ENCODE measurements at places on chromosomes 6 and 20.
A peak's percentile ranks its signal among the peaks of the same experiment; 100 is the strongest.

DNA sequence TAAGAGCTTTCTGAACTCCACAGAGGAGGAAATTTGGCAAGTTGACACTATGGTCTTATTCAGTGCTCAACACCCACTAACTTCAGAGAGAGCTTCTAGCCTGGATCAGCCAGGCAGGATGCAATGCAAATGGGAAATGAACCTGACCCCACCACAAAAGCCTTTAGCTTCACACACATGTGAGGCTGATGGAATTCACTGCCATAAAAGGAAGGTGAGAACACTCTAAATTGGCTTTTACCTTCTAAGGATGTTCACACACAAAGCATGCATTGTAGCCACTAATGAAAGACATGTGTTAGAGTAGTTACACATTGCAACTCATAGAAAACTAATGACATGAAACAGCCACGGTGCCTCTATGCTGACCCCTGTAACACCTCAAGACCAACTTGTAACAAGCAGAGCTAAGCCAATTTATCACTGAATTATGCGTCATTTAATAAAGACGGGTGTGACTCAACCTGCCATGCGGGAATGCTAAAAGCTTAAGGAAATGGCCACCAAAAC is 262.1 kb downstream of the HACE1 start:
- H3K4me3 ChIP-seq, result no peak overlapping the region
- no peak for DNase-seq
- no peak overlapping the region for H3K27ac ChIP-seq
- peaks cover 3% of the 10 kb centered on the region for H3K27me3 ChIP-seq
- no peaks in the 10 kb centered on the region for H3K4me1 ChIP-seq

DNA sequence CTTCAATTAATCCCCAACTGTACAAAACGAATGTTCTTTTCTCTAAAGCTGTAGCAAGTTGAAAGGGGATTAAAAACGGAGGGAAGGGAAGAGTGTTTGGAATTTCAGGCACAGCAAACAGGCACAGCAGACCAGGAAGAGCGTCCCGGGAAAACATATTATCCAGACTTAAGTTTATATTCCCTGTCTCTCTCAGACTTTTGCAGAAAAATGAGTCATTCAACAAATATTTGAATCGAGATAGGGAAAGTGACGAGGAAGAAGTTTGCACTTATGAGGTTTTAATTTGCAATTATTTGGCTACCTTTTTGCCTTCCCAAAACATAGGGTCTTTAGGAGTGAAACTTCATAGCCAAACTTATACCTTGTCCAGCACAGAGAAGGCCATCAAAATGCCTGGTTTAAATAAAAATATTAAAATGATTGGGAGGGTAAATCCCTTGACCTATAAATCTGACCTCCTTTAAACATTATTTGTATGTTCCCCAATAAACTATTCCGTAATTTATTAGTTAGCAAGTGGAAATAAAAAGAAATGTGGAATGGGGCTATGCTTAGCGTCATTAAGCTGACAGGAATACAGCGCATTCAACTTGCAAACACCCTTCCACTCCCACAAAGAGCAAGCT is 16.0 kb downstream of the HFE start:
- no peak for DNase-seq
- H3K36me3 ChIP-seq, result no peaks in the 10 kb centered on the region
- H3K4me3 ChIP-seq, result peak overlapping the region; percentile 39
- peaks cover 8% of the 10 kb centered on the region for H3K4me1 ChIP-seq
- no peaks in the 10 kb centered on the region for H3K27me3 ChIP-seq
- peak overlapping the region; percentile 94 for H3K27ac ChIP-seq

DNA sequence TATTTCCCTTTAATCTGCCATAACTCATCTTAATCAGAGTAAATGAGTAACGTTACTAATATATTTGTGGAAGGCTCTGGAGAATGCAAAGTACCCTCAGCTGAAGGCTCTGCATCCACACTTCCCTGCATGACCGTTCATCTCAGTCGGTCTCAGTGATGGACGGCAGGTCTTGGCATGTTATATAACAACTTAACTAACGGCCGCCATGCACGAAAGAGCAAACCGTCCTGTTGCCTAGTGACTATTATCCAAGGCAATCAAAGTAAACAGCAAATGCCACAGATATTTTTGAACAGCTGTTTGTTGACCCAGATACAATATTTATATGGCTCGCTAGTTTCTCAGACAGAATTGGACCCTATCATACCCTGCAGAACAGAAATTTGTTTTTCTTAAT is 194.9 kb upstream of the SMLR1 start:
- no peak overlapping the region for H3K27ac ChIP-seq
- no peaks in the 10 kb centered on the region for H3K27me3 ChIP-seq
- no peak for DNase-seq
- no peaks in the 10 kb centered on the region for H3K4me1 ChIP-seq
- H3K36me3 ChIP-seq, result no peaks in the 10 kb centered on the region
- no peak overlapping the region for H3K4me3 ChIP-seq

DNA sequence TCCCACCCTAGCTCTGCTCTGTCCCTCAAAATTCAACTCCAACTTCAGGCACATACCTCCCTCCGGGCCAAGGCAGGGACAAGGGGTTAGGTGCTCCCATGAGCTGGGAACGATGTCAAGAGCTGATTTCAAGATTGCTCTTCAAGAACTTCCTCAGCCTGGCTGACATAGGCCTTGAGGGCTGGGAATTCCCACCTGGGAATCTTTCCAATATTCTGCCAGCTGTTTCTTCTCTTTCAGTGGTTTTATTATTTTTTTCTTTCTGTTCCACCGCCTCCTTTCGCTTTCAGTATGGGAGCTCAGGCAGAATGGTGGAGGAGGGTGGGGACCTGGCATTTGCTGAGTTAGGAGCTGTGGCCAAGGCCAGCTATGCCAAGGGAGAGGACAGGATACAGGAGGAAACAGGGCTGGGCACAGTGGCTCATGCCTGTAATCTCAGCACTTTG is 33.7 kb downstream of the SRSF3 start:
- no peak overlapping the region for H3K4me3 ChIP-seq
- DNase-seq, result no peak
- H3K27ac ChIP-seq, result no peak overlapping the region
- no peaks in the 10 kb centered on the region for H3K36me3 ChIP-seq
- no peaks in the 10 kb centered on the region for H3K27me3 ChIP-seq

DNA sequence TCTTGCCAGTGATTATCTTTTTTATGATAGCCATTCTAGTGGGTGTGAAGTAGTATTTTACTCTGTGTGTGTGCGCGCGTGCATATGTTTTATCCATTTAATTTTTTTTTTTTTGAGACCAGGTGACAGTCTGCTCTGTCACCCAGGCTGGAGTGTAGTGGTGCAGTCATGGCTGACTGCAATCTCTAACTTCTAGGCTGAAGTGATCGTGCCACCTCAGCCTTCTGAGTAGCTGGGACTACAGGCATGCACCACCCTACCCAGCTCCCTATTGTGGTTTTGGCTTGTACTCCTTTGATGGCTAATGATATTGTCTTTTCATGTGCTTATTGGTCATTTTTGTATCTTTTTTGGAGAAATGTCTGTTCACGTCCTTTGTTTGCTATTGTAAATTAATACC is 33.3 kb downstream of the ITCH start:
- no peaks in the 10 kb centered on the region for H3K27me3 ChIP-seq
- H3K27ac ChIP-seq, result no peak overlapping the region
- H3K4me1 ChIP-seq, result peaks cover 36% of the 10 kb centered on the region

GRCh38 chr6:76885861-76886301 is 577.4 kb downstream of the HTR1B start:
- H3K36me3 ChIP-seq, result no peaks in the 10 kb centered on the region
- H3K27ac ChIP-seq, result no peak overlapping the region
- H3K27me3 ChIP-seq, result no peaks in the 10 kb centered on the region

- H3K4me3 ChIP-seq, result no peak overlapping the region
- no peak overlapping the region for H3K27ac ChIP-seq
- no peak for DNase-seq
- no peaks in the 10 kb centered on the region for H3K4me1 ChIP-seq
Measured at GRCh38 chr6:160767647-160768019, 65.6 kb downstream of the PLG start.

DNA sequence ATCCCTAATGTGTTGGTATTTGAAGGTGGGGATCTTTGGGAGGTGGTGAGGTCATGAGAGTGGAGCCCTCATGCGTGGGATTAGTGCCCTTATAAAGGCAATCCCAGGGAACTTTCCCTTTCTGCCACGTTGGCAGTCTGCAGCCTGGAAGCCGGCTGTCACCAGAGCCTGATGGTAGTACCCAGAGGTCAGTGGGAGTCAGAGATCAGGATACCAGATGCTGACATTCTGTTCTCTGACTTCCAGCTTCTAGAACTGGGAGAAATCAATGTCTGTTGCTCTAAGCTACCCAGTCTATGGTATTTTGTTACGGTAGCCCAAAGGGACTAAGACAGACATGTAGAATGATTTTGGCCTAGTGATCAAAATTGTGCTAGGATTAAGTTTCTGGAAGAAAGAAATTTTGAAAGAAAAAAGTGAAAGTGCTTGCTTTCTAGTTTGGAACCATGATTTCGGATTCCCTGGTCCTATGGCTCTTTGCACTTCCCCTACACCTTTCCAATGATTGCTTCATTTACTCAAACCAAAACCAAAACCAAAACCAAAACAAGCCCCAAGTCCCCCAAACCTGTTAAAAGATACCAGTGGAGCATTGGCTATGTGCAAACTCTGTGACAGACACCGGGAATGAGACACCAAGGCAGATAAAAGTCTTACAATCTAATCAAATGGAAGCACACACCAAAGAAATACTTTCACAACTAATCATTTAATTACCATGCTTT is 173.7 kb upstream of the ZNF217 start:
- no peak for DNase-seq
- H3K4me3 ChIP-seq, result no peak overlapping the region
- peaks cover 37% of the 10 kb centered on the region for H3K4me1 ChIP-seq
- H3K27ac ChIP-seq, result no peak overlapping the region

GRCh38 chr6:57265755-57266221 is 43.7 kb upstream of the RAB23 start:
- no peaks in the 10 kb centered on the region for H3K27me3 ChIP-seq
- peaks cover 57% of the 10 kb centered on the region for H3K4me1 ChIP-seq
- H3K4me3 ChIP-seq, result no peak overlapping the region
- DNase-seq, result peak; percentile 81
- no peaks in the 10 kb centered on the region for H3K36me3 ChIP-seq
- peak overlapping the region; percentile 56 for H3K27ac ChIP-seq

- no peak for DNase-seq
- H3K4me3 ChIP-seq, result no peak overlapping the region
- no peaks in the 10 kb centered on the region for H3K36me3 ChIP-seq
- H3K27me3 ChIP-seq, result peaks cover 4% of the 10 kb centered on the region
- H3K27ac ChIP-seq, result no peak overlapping the region
Measured at GRCh38 chr6:138310294-138310693, 67.4 kb upstream of the SMIM28 start.

- no peak overlapping the region for H3K4me3 ChIP-seq
- no peaks in the 10 kb centered on the region for H3K4me1 ChIP-seq
- DNase-seq, result no peak
- no peak overlapping the region for H3K27ac ChIP-seq
Measured at GRCh38 chr6:168852376-168852884, 401.2 kb downstream of the THBS2 start.

GRCh38 chr6:74284284-74284683 is 588.3 kb downstream of the CD109 start:
- DNase-seq, result no peak
- H3K27me3 ChIP-seq, result no peaks in the 10 kb centered on the region
- H3K4me1 ChIP-seq, result peaks cover 10% of the 10 kb centered on the region
- no peaks in the 10 kb centered on the region for H3K36me3 ChIP-seq
- no peak overlapping the region for H3K4me3 ChIP-seq

GRCh38 chr6:33578588-33579011 is 1.5 kb downstream of the BAK1 start:
- no peak overlapping the region for H3K27ac ChIP-seq
- H3K4me1 ChIP-seq, result peaks cover 13% of the 10 kb centered on the region
- H3K27me3 ChIP-seq, result no peaks in the 10 kb centered on the region
- no peak for DNase-seq
- H3K36me3 ChIP-seq, result peaks cover 52% of the 10 kb centered on the region
- H3K4me3 ChIP-seq, result peak overlapping the region; percentile 66

DNA sequence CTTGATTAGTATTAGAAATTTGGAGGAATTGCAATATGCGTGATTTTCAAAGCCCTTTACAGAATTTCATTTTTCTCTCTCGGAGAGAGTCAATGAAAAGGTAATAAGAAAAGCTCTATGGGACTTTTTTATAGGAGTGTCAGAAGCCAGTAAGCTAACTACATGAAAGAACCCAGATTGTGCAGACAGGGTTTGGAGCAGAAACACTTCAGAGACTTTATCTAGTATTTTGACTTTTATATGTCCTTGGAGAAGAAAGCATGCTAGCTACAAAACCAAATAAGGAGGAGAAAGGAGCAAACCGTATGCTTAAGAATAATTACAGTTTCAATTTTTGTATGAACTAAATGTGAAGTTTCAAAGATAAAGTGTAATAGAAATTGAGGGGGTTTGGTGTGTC is 141.7 kb downstream of the C6orf58 start:
- no peaks in the 10 kb centered on the region for H3K27me3 ChIP-seq
- no peak overlapping the region for H3K4me3 ChIP-seq
- H3K4me1 ChIP-seq, result no peaks in the 10 kb centered on the region
- no peaks in the 10 kb centered on the region for H3K36me3 ChIP-seq
- no peak for DNase-seq

DNA sequence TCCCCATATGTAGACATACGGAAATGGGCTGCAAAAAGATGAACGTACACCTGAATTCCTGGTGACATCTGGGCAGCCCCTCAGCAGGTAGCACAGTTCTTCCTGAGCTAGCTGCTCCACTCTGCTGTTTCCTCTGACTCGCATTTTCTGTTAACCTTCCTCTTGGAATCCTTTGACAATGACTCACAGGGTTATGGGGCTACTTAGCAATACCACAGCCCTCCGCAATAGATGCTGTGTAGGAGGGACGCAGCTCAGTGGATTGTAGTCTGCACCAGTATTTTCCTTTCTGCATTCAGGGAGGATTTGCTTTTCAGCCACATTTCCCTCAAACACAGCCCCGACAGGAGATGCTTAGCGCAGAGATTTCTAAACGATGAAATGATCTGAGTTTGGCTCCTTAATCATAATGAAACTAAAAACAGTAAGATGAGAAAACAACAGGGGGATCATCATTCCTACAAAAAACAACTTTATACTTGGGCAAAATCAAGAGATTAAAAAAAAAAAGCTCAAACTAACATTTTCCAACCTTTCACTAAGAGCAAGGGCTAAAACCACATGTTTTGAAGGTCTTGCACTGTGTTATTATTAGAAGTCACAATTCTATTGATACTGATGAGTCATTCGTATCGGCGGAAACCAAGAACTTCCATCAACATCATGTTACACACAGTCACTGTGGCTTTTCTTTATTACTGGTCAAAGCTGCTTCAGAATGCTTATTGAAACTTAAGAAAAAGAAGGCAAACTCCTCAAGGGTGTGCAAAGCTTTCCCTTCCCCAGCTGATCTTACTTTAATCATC is 12.2 kb downstream of the BACH2 start:
- H3K27me3 ChIP-seq, result no peaks in the 10 kb centered on the region
- peaks cover 23% of the 10 kb centered on the region for H3K4me1 ChIP-seq
- peak overlapping the region; percentile 53 for H3K27ac ChIP-seq
- H3K36me3 ChIP-seq, result no peaks in the 10 kb centered on the region
